ENCODE measurements at places on chromosomes 7 and 10.
A peak's percentile ranks its signal among the peaks of the same experiment; 100 is the strongest.

GRCh38 chr10:122548407-122549085 lies 12.0 kb upstream of the DMBT1 start:
- DNase-seq: no peak

GRCh38 chr7:105087981-105088380 lies 74.0 kb downstream of the KMT2E start:
- no peak for DNase-seq

DNA sequence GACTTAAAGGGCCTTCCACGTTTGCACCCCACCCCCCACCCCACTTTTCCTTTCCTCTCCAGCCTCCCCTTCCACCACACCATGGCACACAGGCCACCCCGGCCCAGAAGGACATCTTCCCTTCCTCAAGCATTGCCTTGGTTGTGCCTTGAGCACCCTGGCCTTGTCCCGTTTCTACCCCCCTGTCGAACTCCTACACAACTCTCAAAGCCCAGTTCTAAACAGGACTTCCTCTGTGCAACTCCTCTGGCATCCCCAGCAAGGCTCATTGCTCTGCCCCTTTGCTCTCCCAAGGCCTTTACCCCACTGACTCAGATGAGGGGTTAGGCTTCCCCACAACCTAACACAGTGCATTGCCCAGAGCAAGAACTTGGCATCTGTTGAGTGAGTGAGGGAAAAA lies 136.1 kb downstream of the HERPUD2 start:
- DNase-seq: no peak

DNA sequence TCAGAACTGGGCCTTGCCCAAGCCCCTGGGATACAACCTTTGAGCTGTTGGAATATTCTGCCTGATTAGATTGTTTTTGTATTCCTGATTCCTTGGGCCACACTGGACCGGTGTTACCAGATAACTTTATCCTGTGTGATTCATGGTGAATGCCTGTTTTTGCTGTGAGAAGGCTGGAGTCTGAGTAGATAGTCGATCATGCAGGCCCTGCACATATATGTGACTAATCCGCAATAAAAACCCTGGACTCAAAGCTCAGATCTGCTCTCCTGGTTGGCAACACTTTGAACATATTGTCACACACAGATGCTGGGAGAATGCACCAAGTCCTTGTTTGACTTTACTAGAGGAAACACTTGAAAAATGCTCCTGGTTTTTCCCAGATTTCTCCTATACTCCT lies 183.9 kb upstream of the MBL2 start:
- no peak for DNase-seq

DNA sequence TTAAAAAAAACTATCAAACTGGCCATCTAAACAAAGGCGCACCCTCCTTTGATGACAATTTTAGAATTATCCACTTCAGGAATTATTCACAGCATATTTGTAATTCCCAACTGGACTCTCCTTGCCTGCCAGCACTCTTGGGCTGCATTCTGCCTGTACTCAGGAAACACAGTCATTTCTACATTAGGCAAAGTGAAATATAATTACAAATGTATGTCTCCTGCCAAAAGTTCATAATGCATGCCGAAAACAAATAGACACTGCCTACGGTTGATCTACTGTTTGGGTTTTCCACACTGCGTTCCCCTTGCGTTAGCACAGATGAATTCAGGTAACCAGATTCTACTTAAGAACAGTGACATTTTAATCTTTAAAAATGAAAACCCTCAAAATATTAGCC lies 1.9 kb downstream of the HGF start:
- DNase-seq: no peak

GRCh38 chr7:159064816-159065510 lies 79.7 kb downstream of the VIPR2 start:
- no peak for DNase-seq

- DNase-seq: no peak
Measured at GRCh38 chr7:106486331-106486730, 174.6 kb downstream of the CCDC71L start.

DNA sequence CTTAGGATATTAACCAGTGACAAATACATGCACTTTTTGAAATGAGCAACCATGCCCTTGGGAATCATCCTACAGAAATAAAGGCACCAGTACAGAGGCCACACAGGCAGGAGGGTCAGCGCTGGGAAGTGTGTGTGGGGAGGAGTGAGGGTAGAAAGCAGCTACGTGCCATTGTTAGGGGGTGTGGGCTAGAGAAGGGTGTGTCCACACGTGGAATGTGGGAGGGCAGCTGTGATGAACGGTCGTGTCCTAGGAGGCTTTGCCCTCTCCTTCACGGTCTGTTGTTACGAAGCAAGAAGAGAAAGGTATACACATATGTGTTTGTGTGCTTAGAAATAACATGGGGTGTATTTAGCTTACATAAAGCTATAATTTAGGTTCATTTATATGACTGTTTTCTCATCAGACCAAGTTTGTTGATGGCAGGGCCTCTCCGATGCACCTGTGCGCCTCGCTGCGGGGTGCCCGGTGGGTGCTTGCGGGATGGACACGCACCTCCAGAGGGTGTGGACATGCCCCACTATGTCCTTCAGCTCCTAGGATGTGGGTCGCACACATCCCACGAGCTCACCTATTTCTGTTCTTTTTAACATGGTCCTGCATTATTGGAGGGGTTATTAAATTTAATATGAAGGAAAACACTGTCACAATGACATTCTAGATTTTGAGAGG lies 16.9 kb upstream of the GET4 start:
- peak; percentile 32 for DNase-seq

GRCh38 chr7:1851721-1852516 lies 181.8 kb downstream of the ELFN1 start:
- peak; percentile 23 for DNase-seq

GRCh38 chr10:77941790-77942189 lies 15.2 kb upstream of the DLG5 start:
- DNase-seq: no peak

- no peak for DNase-seq
Measured at GRCh38 chr10:73909540-73910115, 1.3 kb upstream of the PLAU start.

DNA sequence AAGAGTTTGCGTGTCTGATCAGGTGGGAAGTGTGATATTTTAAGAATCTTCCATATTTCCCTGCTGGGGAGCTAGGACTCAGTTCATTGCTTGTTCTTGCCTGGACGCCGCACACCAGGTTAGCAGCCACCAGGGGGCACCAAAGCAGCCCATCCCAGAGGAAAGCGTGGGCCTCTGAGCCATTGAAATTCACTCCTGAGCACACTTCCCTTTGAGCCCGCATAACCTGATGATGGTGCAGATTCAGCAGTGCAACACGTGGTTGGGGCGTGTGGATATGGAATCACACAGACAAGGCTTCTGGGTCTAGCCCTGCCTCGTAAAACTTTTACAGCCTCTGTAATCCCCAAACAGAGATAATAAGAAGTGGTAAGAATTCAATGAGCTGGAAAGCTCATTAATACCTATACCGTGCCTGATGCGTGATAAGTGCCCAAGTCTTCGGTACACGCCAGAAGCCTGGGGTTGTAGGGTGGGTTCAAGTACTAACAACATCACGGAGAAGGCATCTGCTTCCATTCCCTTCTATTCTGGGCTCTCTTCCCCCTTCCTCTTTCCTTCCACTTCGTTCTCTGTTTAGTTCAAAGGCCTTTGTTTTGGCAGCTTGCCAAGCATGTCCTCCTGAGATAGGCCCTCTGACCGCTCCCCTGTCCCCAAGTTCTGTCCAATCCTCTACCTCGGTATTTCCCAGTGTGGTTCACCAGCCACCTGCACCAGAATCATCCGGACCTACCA lies 130.1 kb upstream of the KMT2E start:
- DNase-seq: peak; percentile 74

DNA sequence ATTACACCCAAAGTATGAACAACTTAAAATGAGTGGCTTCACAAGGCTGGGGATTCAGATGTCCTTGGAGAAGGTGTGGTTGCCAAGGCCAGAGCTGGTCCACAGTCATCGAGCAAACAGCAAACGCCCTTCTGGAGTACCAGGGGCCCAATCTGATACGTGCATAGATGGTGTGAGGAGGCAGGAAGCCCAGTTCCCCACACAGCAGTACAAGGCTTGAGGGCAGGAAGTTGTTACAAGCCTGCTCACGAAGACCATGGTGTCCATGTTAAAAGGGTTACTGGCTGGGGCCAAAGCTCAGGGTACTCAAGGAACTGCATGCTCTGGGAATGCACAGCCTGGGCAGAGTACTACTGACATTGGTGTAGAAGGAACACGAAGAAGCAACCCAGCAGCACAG lies 4.6 kb upstream of the ANKRD26 start:
- no peak for DNase-seq

- no peak for DNase-seq
Measured at GRCh38 chr7:34739651-34740300, 81.8 kb downstream of the NPSR1 start.

- no peak for DNase-seq
Measured at GRCh38 chr10:1382711-1383110, 326.5 kb downstream of the WDR37 start.

DNA sequence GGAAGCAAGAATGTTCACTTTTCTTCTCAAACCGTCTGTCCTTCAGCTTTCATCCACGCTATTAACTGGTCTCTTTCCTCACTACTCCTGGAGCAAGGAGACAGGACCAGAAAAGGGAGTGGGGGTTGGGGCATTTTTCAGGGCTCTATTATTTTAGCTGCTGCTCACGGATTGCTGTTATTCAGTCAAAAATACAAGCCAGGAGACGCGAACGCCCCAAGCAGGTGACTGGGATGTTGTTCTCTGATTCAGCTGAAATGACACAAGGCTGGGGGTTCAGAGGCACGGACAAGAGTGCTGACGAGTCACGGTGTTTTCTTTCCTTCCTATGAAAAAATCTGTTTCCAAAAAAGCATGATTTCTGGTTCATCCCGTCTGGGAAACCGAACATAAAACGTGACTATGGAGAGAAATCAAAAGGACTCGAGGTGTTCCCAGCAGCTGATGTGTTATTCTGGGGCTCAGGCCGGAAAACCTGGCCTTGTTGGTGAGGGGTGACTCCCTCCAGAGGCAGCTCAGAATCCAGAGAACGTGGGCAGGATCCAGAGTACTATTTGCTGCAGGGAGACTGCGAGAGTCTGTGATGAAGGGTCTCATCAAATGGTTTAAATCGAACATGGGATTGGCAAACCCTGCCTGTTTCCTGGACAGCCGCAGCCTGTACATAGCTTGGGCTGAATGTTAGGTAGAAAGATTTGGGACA lies 3.5 kb upstream of the INHBA start:
- no peak for DNase-seq

DNA sequence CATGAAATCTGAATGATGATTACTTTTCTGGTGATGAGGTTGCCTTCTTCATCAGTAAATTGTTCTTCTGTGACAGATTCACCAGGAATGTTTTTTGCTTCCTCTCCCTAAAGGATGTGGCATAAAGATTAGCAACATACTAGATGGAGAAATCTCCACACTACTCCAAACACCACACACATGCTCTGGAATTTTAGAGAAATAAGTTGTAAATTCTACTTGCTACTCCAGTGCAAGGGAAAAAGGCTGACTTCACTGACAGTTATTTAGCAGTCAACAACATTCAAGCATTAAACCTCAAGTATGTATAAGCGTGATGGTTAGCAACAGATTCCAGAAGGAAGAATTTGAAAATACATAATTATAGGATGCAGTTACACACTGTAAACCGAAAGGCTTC lies 137.9 kb upstream of the CCDC6 start:
- DNase-seq: no peak

GRCh38 chr7:130959743-130960207 lies 225.8 kb upstream of the KLF14 start:
- no peak for DNase-seq

- DNase-seq: no peak
Measured at GRCh38 chr7:29300026-29300480, 105.5 kb downstream of the CHN2 start.

DNA sequence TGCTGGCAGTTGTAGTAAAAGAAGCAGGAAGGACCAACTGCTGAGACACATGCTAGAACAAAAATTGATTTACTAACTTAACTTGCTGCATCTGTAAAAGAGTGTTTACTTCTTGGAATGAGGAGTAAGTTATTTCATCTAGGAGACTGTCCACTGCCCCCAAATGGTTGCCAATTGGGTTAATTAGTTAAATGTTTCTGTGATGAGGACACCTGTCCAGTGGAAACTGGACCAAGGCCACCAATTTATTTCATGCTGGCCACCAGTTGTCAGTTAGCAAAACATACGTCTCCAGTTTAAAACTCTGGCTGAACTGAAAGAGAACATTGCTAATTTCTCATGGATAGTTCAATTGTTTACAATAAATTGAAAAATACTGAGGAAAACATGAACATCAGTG lies 191.7 kb downstream of the PPP1R9A start:
- no peak for DNase-seq

DNA sequence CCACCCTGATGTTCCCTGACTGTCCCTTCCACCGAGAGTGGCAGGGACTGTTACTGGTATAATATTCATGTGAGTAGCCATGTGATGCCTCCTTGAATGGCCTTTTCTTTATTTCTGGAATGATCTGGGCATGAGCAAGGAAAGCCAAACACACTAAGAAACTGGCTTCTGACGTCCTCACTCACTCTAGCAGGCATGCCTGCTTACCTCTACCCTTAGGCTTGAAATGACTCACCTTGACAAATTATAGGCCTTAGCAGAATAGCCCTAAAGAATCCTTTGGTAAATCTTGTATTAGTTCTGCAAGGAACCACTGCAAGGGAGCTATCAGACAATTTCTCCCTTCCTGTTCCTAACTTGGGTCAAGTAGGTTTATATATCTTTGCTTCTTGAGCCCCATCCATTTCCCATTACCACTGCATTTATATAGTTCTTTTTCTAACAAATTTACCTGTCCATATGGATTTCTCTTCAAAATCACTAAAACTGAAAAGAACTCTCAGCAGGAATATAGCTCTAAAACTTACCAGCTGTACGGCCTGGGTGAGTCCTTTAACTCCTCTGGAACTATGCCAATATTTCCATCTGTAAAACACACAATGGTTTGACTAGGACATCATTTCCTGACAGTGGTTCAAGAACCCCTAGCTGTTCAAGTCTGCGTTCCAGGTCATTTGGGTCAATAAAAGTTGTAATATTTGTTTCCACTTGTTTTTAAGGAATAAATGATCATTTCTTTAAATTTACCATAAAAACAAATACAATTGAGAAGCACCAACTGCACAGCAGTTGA lies 13.0 kb upstream of the NDUFA5 start:
- DNase-seq: no peak

- DNase-seq: no peak
Measured at GRCh38 chr7:123972045-123972444, 47.0 kb downstream of the SPAM1 start.

GRCh38 chr10:68105820-68106219 lies 3.5 kb upstream of the MYPN start:
- no peak for DNase-seq

DNA sequence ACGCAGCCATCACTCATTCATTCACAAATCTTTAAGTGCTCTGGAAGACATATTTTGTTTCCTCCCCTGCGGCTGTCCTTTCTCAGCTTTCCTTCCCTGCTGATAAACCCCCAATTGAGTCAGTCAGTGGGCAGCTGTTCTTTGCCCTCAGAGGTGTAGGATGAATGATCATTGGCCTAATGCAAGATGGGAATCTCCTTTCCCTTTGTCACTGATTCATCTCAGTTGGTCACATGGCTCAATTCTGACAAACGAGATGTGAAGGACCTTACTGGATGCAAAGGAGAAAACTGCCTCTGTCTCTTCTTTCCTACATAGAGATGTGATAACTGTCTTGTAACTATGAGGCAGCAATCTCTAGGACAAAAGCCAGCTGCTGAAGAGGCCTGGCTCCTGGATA lies 44.6 kb downstream of the COL28A1 start:
- no peak for DNase-seq

- DNase-seq: no peak
Measured at GRCh38 chr7:97731736-97732564, at the start of gene TAC1. Gene TAC1, plus strand, starts transcription at chr7:97732086. Its CDS starts 527 bp downstream, at chr7:97732613.

- no peak for DNase-seq
Measured at GRCh38 chr7:79130715-79131114, 322.8 kb downstream of the MAGI2 start.
